A172 (cell line): ENCODE measurements at places on chromosomes 3 and 15. TPM values are rescaled to one million over a fixed set of nuclear protein-coding genes. Genes with fewer than 3 reads are reported as not detected.

The DGKG gene
- total RNA-seq = 10.1 and 12.0 TPM in 2 replicates

The CPN2 gene
- total RNA-seq = 0.10 TPM in 1 of 2 replicates, not detected in the other

The ZNF860 gene
- 2.3 and 3.2 TPM in 2 replicates for total RNA-seq

The PLA2G4E gene
- total RNA-seq = not detected in 2 replicates

The VGLL4 gene
- 51.3 and 63.4 TPM in 2 replicates for total RNA-seq

The MRPL47 gene
- 184 and 189 TPM in 2 replicates for total RNA-seq

The VEPH1 gene
- 17.1 and 25.0 TPM in 2 replicates for total RNA-seq

The ZNF501 gene
- total RNA-seq = not detected in 2 replicates

The CLDN1 gene
- 2.8 and 3.6 TPM in 2 replicates for total RNA-seq

The OTOL1 gene
- total RNA-seq = not detected in 2 replicates

The GHSR gene
- not detected in 2 replicates for total RNA-seq

The MRAS gene
- total RNA-seq = 32.7 and 72.2 TPM in 2 replicates

The CLK3 gene
- total RNA-seq = 31.9 and 40.0 TPM in 2 replicates
